ENCODE measurements at places on chromosomes 5 and 9.

DNA sequence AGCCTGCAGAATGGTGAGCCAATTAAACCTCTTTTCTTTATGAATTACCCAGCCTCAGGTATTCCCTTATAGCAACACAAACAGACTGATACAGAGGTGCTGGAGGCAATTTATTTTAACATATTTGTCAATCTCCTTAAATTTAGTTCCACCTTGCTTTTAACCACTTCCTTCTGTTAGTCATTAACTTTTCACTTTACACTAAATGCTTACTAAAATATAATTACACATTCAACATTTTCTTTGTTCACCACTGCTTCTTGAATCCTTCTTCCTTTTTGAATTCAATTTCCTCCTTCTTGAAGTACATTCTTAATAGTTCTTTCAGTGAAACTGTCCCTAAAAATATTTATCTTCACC, 39.4 kb downstream of the LYRM7 start:
- DNase-seq = no peak

DNA sequence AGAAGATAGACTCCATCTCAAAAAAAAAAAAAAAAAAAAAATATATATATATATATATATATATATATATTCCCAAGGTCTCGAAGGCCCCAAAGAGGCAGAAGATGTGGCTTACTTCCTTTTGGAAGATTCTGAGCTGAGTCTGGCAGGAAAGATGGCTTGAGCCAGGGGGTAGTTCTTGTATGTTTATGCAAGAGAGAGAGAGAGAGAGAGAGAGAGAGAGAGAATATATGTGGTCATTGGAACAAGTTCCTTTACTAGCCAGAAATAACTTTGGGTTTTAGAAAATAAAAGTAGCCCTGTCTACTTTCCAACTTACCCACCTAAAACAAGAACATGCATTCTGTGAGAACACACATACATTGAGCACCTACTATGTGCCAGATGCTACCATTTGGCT, 17.6 kb downstream of the NCS1 start:
- DNase-seq = no peak

DNA sequence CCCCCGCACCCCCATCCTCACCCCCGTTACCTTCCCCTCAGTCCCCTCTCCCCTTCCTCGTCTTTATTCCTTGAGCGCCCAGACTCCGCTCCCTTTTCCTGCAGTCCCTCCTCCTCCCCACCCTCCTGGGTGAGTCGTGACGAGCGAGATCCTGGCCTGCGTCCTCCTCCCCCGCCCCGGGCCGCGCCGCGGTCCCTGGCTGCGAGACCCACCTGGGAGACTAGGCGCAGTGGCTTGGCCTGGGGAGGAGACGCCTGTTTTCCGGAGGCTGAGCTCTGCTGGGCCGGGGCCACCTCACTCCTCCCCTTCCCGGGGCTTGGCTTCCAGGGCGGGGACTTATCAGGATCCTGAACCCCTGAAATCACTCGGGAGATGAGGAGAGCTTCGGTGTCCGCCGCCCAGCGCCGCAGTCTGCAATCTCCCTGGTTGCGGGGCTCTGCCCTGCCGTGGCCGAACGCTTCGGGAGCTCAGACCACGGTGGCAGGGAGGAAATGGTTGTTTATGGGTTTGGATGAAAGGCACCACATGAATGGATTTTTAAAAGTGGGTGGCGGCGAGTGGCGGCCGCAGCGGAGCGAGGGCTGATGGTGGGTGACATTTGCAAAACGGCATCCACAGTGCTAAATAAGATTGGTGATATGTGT, 984 bp downstream of the STXBP1 start:
- peak; percentile 77 for DNase-seq

- DNase-seq = no peak
Measured at GRCh38 chr5:68260467-68260866, 44.9 kb downstream of the PIK3R1 start.

GRCh38 chr5:72505539-72506157, 1.6 kb downstream of the ZNF366 start:
- DNase-seq = no peak

- no peak for DNase-seq
Measured at GRCh38 chr5:90015584-90016018, 394.0 kb downstream of the CETN3 start.

DNA sequence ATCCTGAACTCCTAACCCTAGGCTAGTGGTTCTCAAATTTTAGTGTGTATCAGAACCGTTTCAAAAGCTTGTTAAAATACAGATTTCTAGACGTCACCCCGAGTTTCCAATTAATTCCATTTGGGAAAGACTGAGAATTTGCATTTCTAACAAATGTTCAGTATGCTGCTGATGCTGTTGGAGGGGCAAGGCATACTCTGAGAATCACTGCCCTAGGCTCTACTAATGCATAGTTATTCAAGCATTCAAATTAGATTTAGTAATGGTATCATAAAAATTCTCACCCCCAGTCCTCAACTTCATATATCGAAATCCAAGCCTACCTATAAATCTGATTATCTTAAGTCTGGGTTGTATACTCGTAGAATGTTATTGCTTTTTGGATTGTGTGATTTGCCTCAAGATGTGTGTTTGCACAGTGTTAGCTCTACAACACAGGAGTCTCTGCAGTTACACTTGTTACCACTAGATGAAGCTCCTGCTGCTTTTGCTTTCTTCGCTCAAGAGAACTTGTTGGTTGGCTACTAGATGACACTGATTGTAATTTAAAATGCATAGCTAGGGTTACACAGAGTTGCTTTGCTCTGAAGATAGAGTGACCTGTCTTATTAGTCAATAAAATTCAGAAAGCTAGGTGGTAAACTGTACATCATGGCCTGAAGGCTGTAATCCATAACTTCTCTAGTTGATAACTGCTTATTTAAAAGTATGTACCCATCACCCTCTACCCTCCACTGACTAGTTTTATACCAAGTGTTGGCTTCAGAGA, 7.5 kb upstream of the ERAP2 start:
- peak; percentile 55 for DNase-seq

DNA sequence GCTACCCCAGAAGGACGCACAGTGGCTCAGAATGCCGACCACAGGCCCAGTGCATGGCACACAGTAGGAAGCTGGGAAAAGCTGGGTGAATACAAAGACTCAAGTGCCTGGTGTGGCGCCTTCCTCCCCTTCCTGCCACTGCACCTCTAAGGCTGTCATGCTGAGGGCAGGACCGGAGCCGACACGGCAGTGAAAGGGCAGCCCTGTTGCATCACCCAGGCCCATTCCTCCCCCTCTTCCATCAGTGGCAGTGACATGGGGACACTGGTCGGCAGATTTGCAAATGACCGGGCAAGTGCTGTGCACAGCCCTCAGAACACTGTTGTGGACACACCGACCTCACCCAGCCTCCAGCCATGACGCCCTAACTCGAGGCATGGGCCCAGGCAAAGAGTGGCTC, 84.0 kb downstream of the STK10 start:
- no peak for DNase-seq

All from D341Med (cell line).